Psoas muscle (tissue), 8 donors: ENCODE measurements at places on chromosomes 4 and X. TPM values are rescaled to one million over a fixed set of nuclear protein-coding genes. Genes with fewer than 3 reads are reported as not detected.

DNA sequence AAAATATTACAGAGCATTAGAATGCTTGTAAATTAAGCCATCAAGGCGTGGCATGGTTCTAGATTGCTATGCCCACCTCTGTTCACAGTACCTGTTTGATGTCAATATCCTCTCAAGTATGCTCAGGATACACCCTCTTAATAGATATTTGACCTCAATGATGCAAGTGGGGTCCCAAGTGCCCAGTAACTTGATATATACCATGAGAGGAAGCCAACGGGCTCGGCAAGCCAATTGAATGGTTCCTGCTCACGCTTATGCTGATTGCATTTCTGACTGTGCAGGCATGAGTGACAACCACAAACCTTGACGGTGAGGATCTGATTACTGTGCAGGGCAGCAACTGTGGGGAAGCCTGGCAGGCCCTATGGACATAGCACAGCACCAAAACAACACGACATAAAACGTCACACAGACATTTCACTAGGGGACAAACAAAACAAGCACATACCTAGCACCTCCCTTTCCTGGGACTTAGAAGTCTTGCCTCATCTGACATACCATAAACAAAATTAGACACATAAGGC lies 179.1 kb upstream of the ETNPPL start:
- H3K4me3 ChIP-seq = no peak overlapping the region
- no peaks in the 10 kb centered on the region for H3K27me3 ChIP-seq
- H3K4me1 ChIP-seq = peaks cover 5% of the 10 kb centered on the region
- H3K36me3 ChIP-seq = no peaks in the 10 kb centered on the region
- peak overlapping the region; percentile 67 for H3K27ac ChIP-seq
- peak; percentile 57 for DNase-seq

- no peaks in the 10 kb centered on the region for H3K27me3 ChIP-seq
- no peak overlapping the region for H3K4me3 ChIP-seq
- no peak overlapping the region for H3K27ac ChIP-seq
Observed at GRCh38 chrX:142251202-142251601, 46.1 kb upstream of the MAGEC2 start.

DNA sequence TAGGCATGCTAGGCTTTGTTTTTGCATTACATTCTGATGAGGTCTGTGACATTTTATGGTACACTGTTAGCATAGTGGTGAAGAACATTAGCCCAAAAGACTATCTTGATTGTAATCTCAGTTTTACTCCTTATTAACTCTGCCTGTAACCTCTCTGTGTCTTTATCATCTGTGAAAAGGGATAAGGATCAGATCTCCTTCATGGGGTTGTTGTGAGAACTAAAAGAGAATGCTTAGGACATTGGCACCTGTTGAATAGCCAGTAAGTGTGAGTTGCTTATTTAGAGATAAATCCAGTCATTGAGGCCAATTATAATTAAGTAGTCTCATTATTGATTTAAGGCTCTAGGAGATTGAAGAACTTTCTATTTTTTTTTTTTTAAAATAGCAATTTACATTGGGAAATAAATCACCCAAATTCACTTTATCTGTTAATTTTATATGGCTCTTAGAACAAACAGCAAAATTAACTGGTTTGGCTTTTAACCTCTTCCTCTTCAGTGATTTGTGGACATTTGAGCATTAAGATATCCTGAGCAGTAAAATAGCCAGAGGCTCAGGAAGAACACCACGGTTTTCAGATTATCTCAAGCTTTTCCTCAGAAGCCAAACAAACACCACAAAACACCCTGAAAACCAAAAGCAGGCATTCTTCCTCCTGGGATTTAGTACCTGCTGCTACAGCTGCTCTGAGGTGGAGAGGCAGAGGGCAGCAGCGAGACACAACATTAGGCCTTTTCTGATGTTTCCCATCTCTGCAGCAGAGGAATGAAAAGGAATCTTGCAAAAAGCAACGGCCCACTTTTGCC lies 192.9 kb downstream of the ARHGAP10 start:
- H3K4me3 ChIP-seq = no peak overlapping the region
- no peaks in the 10 kb centered on the region for H3K27me3 ChIP-seq
- H3K4me1 ChIP-seq = peaks cover 8% of the 10 kb centered on the region
- DNase-seq = no peak
- no peaks in the 10 kb centered on the region for H3K36me3 ChIP-seq
- H3K27ac ChIP-seq = no peak overlapping the region

- no peak overlapping the region for H3K4me3 ChIP-seq
- no peaks in the 10 kb centered on the region for H3K36me3 ChIP-seq
- no peak overlapping the region for H3K27ac ChIP-seq
- no peak for DNase-seq
- no peaks in the 10 kb centered on the region for H3K4me1 ChIP-seq
Observed at GRCh38 chrX:103839404-103839803, 7.3 kb upstream of the RAB9B start.

DNA sequence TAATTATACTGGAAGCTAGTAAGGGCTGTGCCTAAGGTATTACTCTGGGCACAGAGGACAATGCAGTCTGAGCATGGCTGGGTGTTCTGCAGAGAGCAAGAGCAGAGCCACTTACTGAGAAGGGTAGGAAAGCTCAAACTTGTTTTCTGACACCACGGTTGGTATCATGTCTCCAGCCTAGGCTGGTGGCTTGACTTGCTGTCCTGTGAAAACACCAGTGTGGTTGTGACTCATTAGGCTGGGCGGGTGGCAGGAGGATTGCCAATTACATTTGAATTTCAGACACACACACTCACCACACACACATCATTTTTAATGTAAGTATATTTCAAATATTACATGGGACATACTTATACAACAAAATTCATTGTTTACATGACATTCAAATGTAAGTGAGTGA lies 19.7 kb upstream of the MTM1 start:
- no peak overlapping the region for H3K4me3 ChIP-seq
- no peaks in the 10 kb centered on the region for H3K4me1 ChIP-seq
- H3K27ac ChIP-seq = no peak overlapping the region
- no peaks in the 10 kb centered on the region for H3K36me3 ChIP-seq
- H3K27me3 ChIP-seq = no peaks in the 10 kb centered on the region

- H3K4me1 ChIP-seq = no peaks in the 10 kb centered on the region
- no peak overlapping the region for H3K27ac ChIP-seq
- no peak for DNase-seq
- H3K27me3 ChIP-seq = no peaks in the 10 kb centered on the region
Observed at GRCh38 chr4:37476256-37476655, 209.9 kb downstream of the RELL1 start.

DNA sequence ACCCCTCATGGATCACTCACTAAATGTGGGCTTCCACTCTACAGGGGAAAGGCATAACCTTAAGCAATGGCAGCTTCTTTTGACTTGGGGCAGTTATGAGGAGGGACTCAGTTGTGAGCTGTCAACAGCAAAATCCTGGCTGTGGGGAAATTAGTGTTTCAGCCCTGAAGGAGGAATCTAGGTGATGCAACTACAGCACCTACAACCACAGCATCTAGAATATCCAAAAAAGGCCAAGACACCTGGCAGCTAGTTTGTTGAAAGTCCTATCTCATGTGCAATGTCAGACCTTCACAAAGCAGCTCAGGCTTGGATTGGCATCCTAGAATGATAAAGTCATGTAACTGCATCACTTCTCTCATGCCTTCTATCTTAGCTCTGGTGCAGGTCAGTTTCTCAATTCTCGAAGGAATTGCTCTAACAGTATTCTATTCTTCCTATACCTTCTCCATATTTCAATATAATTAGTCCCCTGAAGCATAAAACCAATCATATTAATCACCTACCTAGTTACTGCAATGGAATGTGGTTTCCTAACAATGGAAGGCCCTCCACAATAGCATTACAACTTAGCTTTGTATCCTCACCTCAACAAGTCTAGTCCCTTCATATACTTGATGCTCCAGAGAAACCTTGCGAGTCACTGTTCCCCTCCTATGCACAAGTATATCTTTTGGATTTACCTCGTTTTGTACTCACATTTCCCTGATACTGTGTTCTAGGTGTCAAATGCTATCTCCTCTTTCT lies 5.5 kb upstream of the ANTXR2 start:
- no peak for DNase-seq
- no peaks in the 10 kb centered on the region for H3K27me3 ChIP-seq
- peak overlapping the region; percentile 19 for H3K4me3 ChIP-seq

DNA sequence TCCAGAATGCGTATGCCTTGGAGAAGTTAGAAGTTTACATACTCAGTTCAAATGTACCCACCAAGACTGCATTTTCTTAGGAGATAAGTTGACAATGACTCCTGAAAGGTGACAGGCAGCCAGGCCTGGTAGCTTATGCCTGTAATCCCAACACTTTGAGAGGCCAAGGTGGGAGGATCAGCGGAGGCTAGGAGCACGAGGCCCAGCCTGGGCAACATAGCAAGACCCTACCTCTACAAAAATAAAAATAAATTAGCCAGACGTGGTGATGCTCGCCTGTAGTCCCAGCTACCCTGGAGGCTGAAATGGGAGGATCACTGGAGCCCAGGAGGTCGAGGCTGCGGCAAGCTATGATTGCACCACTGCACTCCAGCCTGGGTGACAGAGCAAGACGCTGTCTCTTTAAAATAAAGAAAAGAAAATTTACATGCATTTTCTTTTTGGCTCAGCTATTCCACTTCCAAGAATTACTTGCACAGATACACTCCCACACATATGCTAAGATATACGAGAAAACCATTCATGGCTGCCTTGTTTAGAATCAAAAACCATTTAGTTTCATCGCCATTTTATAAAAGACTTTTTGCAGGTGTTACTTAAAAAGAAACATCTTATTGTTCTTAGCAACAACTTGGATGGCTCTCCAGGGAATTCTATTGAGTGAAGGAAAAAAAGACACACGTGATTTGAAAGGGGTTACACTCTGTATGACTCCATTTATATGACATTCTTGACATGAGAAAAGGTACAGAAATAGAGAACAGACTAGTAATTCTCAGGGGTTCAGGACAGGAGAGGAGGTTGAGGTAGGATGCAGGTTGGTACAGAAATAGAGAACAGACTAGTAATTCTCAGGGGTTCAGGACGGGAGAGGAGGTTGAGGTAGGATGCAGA lies 66.3 kb downstream of the DHRSX start:
- no peak overlapping the region for H3K4me3 ChIP-seq
- H3K27me3 ChIP-seq = no peaks in the 10 kb centered on the region
- no peaks in the 10 kb centered on the region for H3K4me1 ChIP-seq
- no peak overlapping the region for H3K27ac ChIP-seq

DNA sequence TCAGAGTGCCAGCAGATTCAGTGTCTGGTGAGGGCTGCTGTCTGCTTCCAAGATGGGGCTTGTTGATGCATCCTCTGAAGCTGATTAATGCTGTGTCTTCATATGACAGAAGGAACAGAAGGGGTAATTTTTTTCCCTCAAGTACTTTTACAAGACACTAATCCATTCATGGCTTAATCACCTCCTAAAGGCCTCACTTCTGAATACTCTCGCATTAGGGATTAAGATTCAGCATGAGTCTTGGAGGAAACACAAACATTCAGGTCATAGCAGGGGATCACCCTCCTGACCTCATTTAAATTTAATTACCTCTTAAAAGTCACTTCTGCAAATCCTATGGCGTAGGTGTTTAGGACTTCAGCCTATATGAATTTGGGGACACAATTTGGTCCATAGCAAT lies 1145.5 kb upstream of the PCDH10 start:
- no peak for DNase-seq
- no peak overlapping the region for H3K27ac ChIP-seq
- no peaks in the 10 kb centered on the region for H3K27me3 ChIP-seq

AFF2 gene
- 0.08 TPM for polyA plus RNA-seq

DRD5 gene
- not detected for polyA plus RNA-seq

PFKFB1 gene
- 1.4 TPM for polyA plus RNA-seq

PIN4 gene
- polyA plus RNA-seq = 12.1 TPM

DOK7 gene
- 26.3 TPM for polyA plus RNA-seq

GPR119 gene
- polyA plus RNA-seq = not detected
